Activated T-cell treated with anti-CD3 and anti-CD28 coated beads, Interleukin-2, amount 50 U/mL, for 48 hours (primary cell): ENCODE measurements at places on chromosomes 6 and 20.
A peak's percentile ranks its signal among the peaks of the same experiment; 100 is the strongest.

DNA sequence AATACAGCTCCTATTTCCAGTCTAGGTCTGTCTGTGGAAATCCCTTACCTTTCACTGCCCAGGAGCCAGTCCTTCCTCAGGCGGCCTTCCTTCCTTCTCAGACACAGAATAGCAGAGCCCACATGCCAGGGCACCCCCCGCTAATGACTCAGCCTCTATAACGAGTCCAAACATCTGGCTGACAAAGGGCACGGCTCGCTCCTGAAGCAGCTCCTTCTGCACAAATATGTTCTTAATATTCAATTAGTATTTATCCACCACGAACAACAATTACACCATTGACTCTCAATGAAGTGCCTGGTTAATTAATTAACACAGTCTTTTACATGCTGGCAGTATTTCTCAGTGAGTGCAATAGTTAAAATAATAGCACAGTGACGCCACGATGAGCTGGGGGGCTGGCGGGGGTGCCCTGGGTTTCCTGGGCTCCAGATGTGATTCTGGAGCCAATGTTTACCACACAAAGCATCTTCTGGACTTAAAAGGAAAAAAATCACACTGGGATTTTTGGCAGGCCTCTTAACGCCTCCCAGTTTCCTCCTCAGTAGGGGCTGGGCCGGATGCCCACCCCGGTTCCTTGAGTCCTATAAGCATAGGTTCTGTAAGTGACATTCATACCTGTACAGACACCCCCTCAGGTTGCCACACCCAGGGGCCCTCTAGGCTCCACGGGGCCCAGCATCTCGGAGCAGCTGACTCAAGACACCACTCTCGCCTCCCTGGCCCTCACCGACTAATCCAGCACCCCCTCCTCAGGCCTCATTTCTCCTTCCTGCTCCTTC is 158.6 kb upstream of the MLN start:
- DNase-seq = peak; percentile 27

DNA sequence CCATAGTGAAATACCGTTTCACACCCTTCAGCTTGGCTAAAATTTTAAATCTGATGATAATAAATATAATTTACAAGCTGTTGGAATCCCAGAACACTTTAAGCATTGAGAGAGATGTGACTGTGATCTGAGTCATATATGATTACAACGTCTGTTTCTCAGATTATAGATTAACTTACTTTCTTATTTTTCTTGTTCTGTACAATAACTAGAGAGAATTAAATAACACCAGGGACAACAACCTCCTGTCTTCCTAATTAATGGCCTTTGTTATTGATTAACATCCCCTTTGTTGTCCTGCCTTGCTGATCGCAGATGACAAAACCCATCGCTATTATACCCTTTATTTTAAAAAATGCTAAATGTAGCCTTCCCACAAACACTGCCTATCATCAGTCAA is 87.8 kb upstream of the EZR start:
- DNase-seq = no peak

- DNase-seq = no peak
These were observed 62.1 kb downstream of the CEBPB start for GRCh38 chr20:50252701-50253100.

GRCh38 chr6:36691011-36691410 is 6.6 kb upstream of the RAB44 start:
- DNase-seq = no peak

GRCh38 chr20:5675103-5676091 is 74.8 kb upstream of the SHLD1 start:
- no peak for DNase-seq

- no peak for DNase-seq
These were observed 41.2 kb downstream of the SLX4IP start for GRCh38 chr20:10476319-10476724.

GRCh38 chr6:137740967-137741761 is 125.9 kb upstream of the TNFAIP3 start:
- no peak for DNase-seq
